Astrocyte (in vitro differentiated cells and primary cell): ENCODE measurements at places on chromosomes 11 and 22.

DNA sequence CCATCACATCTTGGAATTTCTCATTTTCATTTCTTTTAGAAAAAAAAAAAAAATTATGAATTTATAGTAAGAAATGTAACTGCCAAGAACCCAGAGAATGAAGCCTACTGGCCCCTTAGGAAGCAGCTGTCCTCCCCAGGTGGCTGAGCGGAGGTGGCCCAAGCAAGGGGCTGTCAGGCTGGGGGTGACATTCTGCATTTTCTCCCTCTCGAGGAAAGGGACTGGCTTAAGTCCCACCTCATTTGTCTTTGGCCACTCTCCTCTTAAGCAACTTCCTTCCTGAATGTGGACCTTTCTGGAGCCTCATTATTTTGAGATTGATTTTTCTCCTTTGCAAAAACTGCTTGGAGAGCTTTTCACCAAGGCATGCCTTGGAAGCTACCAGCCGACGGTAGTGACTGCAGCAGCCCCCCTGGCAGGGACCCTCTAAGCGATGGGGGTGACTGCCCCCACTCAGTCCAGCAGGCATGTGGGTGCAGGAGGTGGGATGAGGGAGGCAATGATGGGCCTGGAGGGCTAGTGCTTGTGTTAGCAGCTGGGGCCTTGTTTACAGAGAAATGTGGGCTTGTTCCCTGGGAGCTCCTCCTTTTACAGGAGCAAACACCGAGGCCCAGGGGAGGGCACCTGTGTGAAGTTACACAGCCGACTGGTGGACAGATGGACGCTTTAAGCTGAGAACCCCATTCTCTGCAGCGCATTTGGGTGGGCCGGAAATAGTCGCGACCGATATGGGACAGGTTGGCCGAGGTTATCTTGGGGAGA, 111.7 kb downstream of the MORC2 start:
- DNase-seq, result no peak

DNA sequence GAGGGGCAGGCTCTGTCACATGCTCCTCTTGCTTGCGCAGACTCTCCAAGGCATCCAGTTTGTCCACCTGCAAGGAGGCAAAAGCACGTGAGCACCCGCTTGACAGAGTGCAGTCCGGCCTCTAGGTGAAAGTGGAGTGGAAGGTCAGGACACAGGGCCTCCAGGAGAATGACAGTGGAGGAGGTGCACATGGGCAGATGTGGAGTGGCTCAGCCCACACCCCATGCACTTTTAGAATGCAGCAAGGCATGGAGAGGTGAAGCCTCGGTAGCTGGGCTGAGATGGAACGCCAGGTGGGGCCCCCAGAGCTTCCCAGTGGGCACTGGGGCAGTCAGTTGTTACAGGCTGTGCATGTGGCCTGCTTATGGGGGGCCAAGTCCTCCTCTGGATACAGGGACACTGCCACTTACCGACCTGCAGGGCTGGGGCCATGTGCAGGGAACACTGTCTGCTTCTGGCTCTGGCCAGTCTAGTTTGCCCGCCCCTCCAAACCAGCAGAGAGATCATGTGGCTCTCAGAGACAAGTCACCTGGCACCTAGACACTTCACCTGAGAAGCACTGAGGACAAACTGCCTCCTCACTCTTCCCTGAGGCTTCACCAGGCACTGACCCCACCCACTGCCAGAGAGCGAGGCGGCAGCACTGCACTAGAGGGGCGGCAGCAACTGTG, 2.3 kb upstream of the SLC25A1 start:
- no peak for DNase-seq

- no peak for DNase-seq
Observed at GRCh38 chr11:101913656-101914055, 1.2 kb upstream of the CEP126 start.

DNA sequence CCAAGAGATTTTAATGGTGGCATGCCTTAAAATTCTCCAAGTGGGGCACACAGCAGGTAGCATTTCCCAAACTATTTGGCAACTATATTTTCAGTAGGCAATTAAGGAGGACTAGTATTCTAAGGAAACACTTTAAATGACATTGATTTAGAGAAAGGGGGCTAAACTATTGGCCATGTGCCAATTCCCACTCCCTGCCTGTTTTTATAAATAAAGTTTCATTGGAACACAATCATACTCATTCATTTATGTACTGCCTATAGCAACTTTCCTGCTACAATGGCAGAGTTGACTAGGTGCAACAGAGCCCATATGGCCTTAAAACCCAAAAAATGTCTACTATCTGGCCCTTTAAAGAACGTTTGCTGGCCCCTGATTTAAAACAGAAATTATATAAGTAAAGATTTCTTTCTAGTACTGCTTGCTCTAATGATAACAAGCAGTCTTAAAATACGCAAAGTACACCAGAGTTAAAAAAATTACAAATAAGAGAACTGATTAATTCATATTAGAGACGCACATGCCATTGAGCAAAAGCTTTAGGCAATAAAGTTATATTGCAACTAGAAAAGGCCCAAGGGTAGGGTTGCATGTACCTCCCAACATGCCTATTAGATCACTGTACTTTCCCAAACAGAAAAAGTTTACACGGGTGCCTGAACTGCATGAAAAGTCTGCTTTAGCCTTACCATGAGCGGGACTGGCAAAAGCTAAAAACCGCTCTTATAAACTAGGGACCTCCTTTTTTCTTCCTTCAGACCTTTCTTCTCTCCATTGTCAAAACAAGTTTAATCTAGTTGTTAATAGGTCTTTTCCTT, 14.2 kb downstream of the E2F8 start:
- no peak for DNase-seq

DNA sequence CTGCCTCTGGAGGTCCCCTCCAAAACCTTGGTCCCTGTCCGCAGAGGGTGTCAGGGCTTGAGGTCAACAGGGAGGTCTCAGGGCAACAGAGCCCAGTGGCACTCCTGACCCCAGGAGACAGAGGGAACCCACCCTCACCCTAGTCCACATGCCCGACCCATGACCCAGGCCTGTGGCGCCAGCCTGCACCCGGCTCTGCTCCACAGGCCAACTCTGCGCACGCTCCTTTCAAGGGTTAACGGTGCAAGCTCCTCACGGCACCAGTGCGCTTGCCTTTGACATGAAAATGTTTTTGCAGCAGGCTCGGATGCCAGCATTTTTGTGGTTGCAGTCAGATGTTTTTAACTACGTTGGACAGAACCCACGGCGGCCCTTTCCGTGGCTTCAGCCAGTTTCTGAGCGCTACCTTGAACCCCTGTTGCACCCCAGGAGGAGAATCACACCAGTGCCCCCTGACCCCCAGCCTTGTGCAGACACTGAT, 68.6 kb downstream of the CDKN1C start:
- DNase-seq, result peak; percentile 83

GRCh38 chr11:126063507-126063852, 814 bp upstream of the CDON start:
- DNase-seq, result no peak

GRCh38 chr11:121534131-121535093, 81.6 kb upstream of the SORL1-AS1 start:
- DNase-seq, result no peak

DNA sequence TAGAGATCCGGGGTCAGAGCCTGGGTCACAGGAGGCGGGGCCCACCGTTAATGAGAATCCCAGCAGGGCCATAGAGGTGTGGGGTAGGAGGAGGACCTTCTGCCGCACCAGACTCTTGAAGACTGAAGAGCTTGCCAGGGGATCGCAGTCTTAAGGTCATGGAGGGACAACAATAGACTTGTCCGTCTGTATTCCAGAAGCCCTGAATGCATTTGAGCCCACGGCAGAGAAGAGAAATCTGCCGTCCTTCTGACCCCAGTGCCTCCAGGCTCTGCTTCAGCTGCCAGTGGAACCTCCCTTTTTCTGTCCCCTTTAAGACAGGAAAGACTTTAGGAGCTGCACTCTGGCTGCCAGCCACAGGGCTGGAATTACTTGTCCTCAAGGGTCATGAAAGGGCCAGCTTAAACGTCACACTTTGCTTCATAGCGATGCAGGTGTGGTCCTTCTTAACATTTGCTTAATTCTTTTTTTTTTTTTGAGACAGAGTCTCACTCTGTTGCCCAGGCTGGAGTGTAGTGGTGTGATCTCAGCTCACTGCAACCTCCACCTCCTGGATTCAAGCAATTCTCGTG, 15.5 kb upstream of the ST3GAL4 start:
- DNase-seq, result peak; percentile 68

DNA sequence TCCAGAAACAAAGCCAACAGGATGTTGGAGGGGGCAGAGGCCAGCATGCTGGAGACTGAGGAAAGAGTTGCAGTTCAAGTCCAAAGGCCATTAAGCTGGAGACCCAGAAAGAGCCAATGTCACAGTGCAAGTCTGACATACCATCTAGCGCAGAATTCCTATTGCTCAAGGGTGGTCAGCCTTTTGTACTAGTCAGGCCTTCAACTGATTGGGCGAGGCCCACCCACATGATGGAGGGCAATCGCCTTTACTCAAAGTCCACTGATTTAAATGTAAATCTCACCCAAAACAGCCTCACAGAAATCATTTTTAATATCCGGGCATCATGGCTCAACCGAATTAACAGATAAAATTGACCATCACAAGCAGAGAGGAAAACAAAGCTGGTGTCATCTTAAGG, 113.9 kb downstream of the RCN1 start:
- DNase-seq, result no peak
